Left ventricle myocardium superior (tissue), 1 donor: ENCODE measurements at places on chromosomes 12 and 14. TPM values are rescaled to one million over a fixed set of nuclear protein-coding genes. Genes with fewer than 3 reads are reported as not detected.

- no peak for DNase-seq
These were observed 1.1 kb upstream of the VCPKMT start for GRCh38 chr14:50117456-50117855.

DNA sequence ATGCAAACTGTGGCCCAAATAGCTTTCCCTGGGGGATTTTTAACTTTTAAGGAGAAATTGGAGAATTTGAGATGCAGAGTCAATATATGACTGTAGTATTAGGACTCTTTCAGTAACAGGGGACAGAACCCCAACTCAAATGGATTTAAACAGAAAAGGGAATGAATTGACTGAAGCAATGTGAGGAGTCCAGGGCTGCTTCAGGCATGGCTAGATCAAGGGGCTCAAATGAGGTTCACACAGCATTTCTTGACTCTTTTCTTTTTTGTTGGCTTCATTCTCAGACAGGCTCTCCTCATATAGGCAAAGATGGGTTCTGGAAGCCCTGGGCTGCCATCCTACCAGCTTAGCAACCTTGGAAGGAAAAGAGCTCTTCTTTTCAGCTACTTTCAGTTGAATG is 13.6 kb downstream of the HNF1A start:
- DNase-seq, result no peak

The SLC17A8 gene
- total RNA-seq, result not detected

GRCh38 chr12:15323480-15323879 is 1.2 kb downstream of the PTPRO start:
- no peak for DNase-seq
